ENCODE measurements at places on chromosomes 1 and 21.

- DNase-seq: no peak
These were observed 299.4 kb upstream of the LYPLAL1 start for GRCh38 chr1:218874313-218874712.

GRCh38 chr1:26553942-26554682 lies 24.6 kb downstream of the RPS6KA1 start:
- no peak for DNase-seq

DNA sequence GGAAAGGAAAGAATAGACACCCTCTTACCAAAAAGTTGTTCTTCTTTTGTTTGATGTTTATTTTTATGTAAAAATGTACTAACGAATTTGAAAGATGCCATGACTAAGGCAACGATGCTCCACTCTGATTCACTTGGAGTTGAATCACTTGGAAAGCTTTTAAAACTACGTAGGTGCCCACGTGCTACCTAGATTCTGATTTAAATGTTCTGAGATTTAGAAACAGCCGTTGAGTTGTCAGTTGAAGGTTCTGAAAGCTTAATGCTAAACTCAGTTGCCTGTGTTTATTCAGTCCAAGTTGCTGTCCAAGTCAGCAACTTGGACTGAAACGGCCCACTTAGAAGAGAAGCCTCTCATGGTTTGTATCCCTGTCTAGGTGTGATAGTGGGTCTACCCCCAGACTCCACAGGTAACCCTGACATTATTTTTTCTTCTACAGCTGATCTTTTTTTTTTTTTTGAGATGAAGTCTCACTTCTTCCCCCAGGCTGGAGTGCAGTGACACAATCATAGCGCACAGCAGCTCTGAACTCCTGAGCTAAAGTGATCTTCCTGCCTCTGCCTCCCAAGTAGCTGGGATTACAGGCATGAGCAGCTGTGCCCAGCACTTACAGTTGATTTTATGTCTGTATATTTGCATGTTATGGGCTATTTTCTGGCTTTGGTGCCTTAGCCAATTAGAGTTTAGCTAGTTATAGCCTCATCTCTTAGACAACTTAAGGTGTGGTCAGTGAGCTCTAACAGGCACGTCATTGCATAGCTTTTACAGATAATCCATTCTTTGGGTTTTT lies 1.4 kb upstream of the VAMP4 start:
- DNase-seq: peak; percentile 37

GRCh38 chr1:57671750-57672149 lies 247.9 kb upstream of the DAB1 start:
- DNase-seq: no peak

GRCh38 chr1:213993929-213994328 lies 6.2 kb downstream of the PROX1 start:
- no peak for DNase-seq

GRCh38 chr1:212718499-212718898 lies 18.9 kb upstream of the BATF3 start:
- DNase-seq: no peak

DNA sequence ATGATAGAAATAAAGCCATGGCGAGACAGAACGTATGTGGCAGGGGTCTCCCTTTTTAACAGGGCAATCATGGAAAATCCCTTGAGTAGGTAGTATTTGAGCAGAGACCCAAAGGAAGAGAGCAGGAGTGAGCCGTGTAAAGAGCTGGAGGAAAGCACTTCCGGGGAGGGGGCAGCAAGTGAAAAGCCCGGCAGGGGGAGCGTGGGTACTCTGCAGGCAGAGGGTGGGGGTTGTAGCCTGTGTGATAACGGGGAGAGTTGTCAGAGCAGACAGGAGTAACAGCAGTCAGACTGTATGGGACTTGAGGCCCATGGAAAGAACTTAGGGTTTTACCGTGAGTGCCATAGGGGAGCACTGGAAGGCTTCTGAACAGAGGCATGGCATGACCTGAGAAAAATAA lies 51.1 kb upstream of the LDLRAP1 start:
- no peak for DNase-seq
